ENCODE measurements at places on chromosomes 6 and 20.

DNA sequence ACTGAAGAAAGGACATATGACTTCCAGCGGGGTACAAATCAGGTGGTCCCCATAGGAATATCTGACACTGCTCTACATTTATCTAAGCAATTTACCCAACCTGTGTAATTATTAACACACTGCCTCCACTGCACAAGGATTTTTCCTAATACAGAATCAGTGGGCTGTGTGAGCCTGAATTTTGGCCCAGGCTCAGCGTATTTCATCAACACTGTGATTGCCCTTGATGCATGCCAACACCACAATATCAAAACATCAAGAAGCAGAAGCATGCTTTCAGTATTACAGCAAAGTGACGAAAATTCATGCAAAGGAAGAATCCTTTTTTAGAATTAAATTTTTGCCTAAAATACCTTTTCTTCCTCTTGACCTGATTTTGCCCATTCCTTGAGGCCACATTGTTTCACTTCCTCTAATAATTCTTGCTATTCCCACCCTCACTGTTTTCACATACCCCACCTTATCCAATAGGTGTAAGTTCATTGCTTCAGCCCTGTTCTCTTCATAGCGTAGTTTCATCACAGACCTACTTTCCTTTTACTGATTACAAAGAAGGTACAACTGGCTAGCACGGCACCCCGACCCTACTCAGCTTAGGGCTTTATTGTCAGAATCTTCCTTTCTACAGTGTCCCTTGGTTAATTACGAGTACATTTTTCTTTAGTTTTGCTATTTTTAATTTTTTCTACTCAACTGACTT, 83.7 kb upstream of the PTCHD4 start:
- DNase-seq: no peak

GRCh38 chr20:3237958-3238615, 903 bp downstream of the SLC4A11 start:
- DNase-seq: no peak

GRCh38 chr20:21614980-21615379, 90.5 kb upstream of the PAX1 start:
- DNase-seq: no peak

GRCh38 chr6:134623401-134623800, 305.5 kb upstream of the SGK1 start:
- DNase-seq: no peak

All from neural crest cell (in vitro differentiated cells).